ENCODE measurements at places on chromosomes 2 and 18.
A peak's percentile ranks its signal among the peaks of the same experiment; 100 is the strongest.

- DNase-seq = no peak
Observed at GRCh38 chr2:159326569-159327255, 40.2 kb upstream of the WDSUB1 start.

DNA sequence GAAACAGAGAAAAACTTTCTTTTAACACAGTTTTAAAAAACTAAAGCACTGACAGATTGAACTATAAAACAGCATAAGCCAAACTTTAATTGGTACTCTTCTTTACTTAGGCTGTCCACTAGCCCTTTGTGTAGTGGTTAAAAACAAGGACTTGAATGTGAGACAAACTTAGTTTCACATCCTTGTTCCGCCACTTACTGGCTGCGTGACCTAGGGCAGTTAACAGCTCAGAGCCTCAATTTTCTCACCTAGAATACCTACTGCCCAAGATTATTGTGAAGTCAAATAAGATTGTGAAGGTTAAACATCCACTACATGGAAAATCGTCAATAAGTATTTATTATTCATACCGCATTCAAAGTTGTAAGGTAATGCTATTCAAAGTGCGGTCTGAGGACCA is 2.0 kb downstream of the WDR35 start:
- DNase-seq = no peak

- peak; percentile 17 for DNase-seq
Observed at GRCh38 chr2:24421668-24422067, 61.3 kb upstream of the ITSN2 start.

DNA sequence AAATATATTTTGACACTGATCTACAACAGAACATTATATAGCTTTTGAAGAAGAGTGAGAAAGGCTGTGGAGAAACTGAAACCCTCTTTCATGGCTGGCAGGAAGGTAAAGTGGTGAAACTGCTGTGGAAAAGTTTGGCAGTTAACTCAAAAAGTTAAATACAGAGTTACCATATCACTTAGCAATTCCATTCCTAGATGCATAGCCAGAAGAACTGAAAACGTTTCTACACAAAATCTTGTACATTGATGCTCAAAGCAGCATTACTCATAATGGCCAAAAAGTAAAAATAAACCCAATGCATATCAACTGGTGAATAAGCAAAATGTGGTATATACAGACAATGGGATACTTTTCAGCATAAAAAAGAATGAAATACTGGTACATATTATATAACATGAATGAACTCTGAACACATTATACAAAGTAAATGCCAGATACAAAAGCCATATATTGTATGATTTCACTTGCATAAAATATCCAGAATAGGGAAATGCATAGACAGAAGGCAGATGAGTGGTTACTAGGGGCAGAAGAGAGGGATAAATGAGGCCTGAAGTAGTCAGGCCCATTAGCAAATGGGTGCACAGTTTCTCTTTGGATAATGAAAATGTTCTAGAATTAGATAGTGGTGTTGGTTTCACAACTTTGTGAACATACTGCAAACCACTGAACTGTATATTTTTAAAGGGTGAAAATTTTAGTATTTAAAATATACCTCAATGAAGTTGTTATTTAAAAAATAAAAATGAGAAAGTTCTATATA is 114.3 kb downstream of the DYM start:
- DNase-seq = no peak

- no peak for DNase-seq
Observed at GRCh38 chr2:6186332-6187151, 494.4 kb downstream of the SOX11 start.

DNA sequence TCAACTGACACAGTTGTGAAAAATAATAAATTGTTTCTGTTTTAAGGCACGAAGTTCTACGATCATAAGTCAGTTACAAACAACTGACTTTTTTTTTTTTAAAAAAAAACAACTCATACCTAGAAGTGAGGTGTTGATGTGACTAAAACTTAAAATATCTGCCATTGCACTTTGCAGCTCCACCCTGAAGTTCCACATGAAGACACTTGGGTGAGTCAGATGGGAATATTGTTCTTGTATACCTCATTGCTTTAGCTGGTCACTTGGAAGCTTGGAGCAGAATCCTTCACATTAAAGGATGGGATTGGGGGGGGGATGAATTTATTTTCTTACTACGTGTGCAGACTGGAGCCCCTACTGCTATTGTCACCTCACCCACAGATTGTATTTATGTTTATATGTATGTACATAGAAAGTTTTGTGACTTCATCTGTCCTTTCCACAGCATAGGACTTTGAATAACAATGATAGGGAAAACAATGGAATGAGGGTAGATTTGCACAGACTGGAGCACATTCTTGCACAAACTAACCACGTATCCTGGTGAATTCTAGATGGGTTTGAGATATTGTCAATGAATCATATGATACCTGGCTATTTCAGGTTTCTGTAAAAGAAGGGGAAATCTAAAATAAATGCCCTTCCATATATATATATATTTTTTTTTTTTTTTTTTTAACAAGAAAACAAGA is 57.9 kb upstream of the ARHGAP15 start:
- no peak for DNase-seq

DNA sequence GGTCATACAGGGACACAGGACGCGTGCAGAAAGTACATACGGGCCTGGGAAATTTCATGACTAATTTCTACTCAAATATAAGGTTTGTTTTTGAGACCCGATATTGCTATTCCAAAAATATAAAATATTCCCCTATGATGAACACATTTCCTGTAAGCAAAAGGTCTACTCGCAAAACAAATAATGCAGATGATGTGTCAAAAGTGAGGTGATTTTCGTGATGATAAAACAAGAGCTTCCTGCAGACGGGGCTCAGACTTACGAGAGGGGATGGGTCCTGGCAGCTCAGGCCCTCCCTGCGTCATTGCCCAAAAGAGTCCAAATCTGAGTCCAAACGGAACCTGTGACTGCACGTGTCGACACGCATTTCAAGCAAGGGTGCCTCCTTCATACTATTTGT is 62.7 kb downstream of the MBP start:
- no peak for DNase-seq

GRCh38 chr18:32208023-32208422 is 18.2 kb downstream of the MEP1B start:
- no peak for DNase-seq

GRCh38 chr2:202121532-202122162 is 48.6 kb downstream of the KIAA2012 start:
- no peak for DNase-seq

DNA sequence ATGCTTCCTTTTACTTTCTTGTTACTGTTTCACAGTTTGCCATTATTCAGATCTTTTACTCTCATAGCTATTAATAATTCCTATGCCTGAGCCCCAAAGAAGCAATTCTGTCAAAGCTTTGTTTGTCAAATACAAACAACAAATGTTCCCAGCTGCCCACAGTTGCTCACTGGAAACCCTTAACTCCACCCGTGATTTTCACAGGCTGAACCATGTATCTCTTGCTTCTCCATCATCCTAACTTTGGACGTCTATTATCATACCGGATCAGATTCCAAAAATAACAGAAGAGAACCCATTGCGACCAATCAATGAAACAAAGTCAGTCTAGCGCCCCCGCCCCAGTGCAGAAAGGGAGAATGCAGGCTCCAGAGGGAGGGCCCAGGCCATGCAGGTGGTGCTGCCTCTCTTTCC is 24.2 kb downstream of the COLEC12 start:
- no peak for DNase-seq

GRCh38 chr2:123485056-123485455 is 540.0 kb upstream of the CNTNAP5 start:
- DNase-seq = no peak

- DNase-seq = no peak
Observed at GRCh38 chr2:236889791-236890704, 195.6 kb upstream of the COPS8 start.

GRCh38 chr18:74233933-74234325 is 57.8 kb downstream of the CYB5A start:
- DNase-seq = no peak

GRCh38 chr2:8298783-8299182 is 383.1 kb upstream of the ID2 start:
- DNase-seq = no peak

DNA sequence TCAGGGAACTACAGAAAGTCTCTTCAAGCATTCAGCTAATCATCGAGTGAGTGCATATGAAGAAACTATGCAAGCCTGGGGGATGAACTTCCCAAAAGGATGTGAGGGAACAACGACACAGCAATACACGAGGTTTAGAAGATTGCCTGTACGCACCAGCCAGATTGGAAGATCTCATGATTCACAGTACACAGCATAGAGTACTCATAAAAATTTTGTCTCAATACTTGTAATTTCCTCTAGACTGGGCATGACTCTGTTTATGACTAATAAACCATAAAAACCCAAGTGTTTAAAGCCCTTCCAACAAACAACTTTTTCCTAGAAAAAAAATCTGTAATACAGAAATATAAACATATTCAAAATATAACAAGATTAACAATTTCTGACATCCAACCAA is 279.7 kb downstream of the KCNJ3 start:
- no peak for DNase-seq

DNA sequence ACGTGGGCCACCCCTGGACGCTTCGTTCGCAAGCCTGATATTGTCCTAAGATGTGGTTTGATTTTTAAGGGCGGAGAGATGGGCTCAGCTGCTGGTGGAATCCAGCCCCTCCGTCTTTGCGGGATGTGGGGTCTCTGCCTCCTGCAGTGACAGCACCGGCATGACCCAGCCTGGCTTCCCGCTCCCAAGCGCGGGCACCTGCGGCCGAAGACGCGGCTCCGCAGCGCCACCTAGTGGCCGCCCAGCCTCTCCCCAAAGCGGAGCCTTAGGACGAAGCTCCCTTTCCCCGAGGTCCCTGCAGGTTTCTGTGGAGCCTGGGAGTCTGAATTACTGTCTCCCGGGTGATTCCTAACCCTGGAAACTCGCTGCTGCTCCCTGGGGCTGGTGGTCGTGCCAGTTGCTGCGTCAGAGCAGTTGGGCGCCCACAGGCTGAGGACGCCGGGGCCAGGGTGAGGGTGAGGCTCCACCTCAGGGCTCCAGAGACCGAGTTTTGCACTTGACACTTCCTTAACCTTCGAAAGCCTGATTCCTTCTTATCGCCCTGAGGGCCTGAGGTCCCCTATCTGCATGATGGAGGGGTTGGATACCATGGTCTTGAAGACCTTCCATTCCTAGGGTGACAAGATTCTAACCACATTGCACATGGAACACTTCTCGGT is 137.5 kb downstream of the TPO start:
- peak; percentile 37 for DNase-seq

DNA sequence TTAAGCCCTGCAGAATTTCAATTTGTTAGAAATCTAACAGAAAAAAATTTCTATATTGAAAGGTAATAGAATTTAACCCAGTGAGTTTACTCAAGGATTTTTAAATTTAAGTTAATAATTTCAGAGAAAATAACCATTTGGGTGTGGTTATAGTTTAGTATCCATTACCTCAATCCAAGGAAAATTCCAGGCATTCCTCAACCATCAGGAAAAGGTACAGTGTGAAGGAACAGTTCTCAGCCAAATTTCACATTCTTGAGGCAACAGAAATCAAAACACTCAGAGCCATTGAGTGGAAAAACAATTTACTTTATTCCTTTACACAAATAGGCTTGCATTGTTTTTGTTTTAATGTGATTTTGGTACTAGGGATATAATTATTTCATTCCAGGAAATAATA is 45.6 kb downstream of the ONECUT2 start:
- no peak for DNase-seq

DNA sequence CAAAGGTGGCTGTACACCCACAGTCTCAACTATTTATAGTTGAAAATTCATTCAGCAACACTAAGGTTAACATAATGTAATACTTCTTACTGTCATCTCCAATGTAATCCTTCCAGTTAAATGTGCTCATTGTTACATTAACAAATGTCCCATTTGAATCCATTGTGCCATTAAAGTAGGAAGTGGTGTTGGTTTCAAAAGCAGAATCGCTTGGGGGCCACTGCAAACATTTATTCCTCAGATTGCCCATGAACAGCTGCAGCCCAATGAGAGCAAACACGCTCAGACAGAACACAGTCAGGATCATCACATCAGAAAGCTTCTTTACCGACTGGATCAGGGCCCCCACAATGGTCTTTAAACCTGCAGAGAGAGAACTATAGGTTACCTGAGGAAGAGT is 41.4 kb downstream of the SCN3A start:
- no peak for DNase-seq

- no peak for DNase-seq
Observed at GRCh38 chr2:142926445-142926844, 49.0 kb downstream of the KYNU start.

GRCh38 chr2:3001615-3002560 is 375.7 kb downstream of the EIPR1 start:
- no peak for DNase-seq

DNA sequence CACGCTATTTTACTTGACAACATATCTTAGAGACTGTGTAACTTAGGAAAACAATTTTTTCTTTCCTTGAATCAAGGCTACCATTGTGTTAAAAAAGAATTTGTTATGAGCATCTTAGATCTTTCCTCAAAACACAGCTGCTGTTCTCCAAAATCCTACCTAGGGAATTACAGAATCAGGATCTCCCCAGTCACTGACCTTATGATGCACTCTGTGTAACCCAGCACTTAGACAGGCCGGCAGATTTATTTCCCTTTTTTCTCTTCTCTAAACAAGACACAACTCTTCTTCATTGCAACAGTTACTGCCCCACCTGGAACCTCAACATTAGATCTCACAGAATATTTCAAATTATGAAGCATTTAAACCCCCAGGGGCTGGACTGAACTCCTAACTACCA is 13.5 kb upstream of the C2orf15 start:
- DNase-seq = no peak

- DNase-seq = no peak
Observed at GRCh38 chr2:143415571-143415970, 286.4 kb downstream of the ARHGAP15 start.

DNA sequence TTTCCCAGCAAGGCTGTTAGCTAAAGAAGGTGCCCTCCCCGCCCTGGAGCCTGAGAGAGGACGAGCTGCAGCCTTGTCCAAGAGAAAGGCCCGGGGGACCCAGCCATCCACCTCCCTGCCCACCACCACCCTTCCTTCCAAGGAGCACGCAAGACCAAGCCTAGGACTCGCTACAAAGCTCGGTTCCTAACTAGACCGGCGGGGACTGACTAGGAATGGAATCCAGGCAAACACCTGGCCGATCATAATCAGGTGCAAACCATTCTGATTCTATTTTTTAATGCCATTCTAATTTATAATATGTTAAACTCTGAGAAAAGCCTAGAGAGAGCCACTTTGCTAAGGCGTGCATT is 19.7 kb upstream of the TUBB6 start:
- DNase-seq = no peak

GRCh38 chr2:67876176-67876575 is 186.6 kb downstream of the C1D start:
- no peak for DNase-seq

GRCh38 chr2:9063023-9063606 is 59.6 kb upstream of the MBOAT2 start:
- no peak for DNase-seq

GRCh38 chr2:64644458-64645382 is 9.0 kb downstream of the SERTAD2 start:
- no peak for DNase-seq
